ENCODE measurements at places on chromosomes 11 and 22. TPM values are rescaled to one million over a fixed set of nuclear protein-coding genes. Genes with fewer than 3 reads are reported as not detected.

The TREH gene
- 64.0 TPM for polyA plus RNA-seq

GRCh38 chr11:61908730-61909316 is 8.5 kb downstream of the RAB3IL1 start:
- DNase-seq, result no peak

DNA sequence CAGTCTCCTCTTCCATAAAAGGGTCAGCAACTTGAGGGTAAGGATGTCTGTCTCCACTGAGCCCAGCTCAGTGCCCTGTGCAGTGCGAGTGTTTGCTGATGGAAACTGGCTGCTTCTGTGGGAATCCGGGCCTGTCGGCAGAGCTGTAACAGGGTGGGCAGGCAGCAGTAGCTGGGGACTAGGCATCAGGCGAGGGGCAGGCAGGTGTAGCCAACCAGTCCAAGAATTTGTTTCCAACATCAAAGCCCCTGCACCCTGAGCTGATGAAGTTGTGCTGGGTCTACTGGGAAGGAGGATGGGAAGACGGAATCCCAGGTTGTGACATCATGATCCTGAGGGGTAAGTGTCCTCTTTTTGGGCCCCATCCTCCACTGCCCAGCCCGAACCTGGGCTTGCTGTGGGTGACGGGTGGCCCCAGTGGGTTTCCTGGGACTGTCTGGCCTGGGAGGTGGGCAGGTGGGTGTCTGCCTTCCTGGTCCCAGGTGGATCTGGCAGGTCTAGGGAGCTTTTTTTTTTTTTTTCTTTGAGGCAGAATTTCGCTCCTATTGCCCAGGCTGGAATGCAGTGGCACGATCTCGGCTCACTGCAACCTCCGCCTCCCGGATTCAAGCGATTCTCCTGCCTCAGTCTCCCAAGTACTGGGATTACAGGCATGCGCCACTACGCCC is 11.0 kb downstream of the SLC29A2 start:
- DNase-seq, result no peak

The ANO9 gene
- polyA plus RNA-seq, result 363 TPM

GRCh38 chr22:28833276-28833923 is 33.0 kb upstream of the XBP1 start:
- no peak for DNase-seq

GRCh38 chr11:66366844-66367477 is 4.6 kb downstream of the SLC29A2 start:
- DNase-seq, result no peak

DNA sequence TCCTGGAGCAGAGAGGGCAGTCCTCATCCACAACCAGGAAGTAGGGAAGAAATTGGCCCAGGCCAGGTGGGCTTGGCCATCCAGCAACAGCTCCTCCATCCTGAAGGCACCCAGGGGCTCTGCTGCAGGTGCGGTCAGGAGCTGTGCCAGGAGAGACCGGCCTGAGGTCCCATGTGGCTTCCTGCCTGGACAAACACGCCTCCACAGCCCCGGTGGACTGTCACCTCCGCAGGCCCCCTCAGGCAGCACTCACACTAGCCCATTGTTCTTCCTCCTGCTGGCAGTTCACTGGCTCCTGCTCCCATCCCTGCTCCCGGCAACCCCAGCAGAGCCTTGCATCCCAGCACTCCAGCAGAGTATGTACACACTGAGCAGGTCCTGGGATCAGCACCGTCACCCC is 16.0 kb upstream of the POU2AF1 start:
- no peak for DNase-seq

The RIBC2 gene
- polyA plus RNA-seq, result not detected

DNA sequence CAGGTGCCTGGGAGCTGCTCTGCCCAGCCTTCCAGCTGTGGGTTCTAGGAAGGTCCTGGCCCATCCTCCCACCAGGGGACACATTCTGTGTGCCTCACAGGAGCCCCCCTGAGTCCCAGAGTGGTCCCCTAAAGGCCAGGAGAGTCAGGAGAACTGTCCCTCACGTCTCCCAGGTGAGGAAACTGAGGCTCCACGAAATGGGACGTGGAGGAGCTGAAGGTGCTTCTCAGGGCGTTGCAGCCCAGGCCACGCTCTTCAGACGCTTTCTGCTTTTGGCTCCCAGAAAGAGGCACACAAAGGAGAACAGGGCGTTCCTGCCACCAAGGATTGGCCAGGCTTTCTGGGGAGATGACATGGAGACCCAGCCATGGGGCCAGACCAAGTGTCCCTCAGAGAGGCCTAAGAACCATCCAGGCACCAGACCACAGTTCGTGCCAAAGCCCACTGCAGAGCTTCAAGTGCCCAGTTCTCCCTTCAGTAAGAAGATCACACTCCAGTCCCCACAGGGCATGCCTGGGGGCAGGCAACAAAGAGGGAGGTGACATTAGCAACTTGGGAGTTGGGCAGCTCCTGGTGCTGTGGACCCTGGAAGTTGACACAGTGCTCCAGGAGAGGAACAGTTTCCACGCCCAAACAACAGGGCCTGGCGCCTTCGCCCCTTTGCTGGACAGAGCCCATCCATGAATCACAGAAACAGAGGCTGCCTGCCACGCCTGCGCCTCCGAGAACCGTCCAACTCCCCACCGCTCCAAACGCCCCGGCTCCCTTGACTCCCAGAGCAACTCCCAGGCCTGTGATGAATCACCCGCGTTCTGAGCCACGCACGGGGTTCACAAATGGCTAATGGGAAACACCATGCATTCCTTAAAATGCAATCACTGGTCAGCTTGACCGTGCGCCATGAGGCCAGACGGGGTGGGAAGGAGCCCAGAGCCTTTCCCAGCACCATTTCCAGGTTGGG is 589.2 kb downstream of the BRD1 start:
- no peak for DNase-seq

The OR51A2 gene
- polyA plus RNA-seq, result not detected

Measured in small intestine (tissue), 16 donors.